ENCODE measurements at places on chromosomes 2 and 18. TPM values are rescaled to one million over a fixed set of nuclear protein-coding genes. Genes with fewer than 3 reads are reported as not detected.

DNA sequence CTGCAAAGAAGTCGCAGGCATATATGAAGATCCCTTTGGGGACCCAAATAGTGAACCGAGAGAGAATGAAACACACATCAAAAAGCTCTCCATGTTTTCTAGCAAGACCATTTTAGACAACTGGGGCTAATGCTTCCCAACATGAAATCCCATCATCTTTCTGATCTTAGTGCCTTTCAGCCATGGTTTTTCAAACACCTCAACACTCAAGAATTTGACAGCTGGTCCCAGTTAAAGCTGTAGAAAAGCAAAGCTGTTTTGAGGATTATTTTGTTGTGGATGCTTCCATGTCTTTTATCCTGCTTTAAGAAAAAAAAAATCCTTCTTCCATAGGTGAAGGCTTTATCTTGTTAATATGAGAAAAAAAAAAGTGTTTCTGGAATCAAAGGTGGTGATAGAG is 259.1 kb downstream of the STK39 start:
- DNase-seq, result no peak

DNA sequence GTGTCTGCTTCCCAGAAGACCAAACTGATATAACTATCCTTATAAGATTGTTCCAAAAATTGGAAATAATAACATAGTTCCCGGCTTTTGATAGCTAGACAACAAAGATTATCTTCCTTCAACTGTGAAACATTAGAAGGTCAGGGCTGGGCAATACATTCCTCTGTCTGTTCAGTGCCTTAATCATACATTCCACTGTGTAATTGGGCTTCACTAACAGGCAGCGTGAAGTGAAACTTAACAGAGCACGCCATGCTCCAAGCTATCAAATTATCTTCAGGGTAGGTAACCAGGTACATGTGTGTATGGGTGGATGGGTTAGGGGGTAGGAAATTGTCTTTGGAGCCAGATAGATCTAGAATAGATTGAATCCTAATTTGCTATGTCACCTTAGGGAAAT is 23.5 kb upstream of the ARL5A start:
- no peak for DNase-seq

DNA sequence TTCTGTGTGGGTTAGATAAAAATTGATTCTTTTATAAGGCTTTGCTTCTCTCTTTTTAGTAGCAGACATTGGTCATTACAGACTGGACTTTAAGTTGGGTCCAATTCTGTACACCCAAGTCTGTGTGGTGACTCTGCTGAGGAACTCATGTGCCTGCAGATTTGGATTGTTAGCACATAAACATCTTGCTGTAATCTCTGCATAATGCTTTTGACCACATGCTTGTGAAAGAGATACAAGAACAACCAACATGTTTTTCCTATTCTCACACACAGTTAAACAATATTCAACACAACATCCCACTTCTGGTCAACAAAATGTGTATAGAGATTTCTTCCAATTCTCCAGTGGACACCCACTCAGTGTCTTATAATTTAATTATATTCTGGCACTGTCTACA is 270.1 kb downstream of the RDH14 start:
- no peak for DNase-seq

Gene FLACC1
- 5.7 TPM for total RNA-seq

GRCh38 chr2:200128296-200128695 is 172.9 kb downstream of the MAIP1 start:
- no peak for DNase-seq

- DNase-seq, result no peak
Observed at GRCh38 chr2:8608411-8608954, 73.4 kb upstream of the ID2 start.

- DNase-seq, result no peak
Observed at GRCh38 chr2:74873012-74873665, 39.2 kb downstream of the HK2 start.

Gene CDH2
- 178 TPM for total RNA-seq

Gene BUB1
- total RNA-seq, result 0.76 TPM

Gene IL36B
- total RNA-seq, result not detected
